NCI-H1092 treated with DMSO at 0.1 percent for 48 hours (cell line): ENCODE measurements at places on chromosomes 4 and X.

DNA sequence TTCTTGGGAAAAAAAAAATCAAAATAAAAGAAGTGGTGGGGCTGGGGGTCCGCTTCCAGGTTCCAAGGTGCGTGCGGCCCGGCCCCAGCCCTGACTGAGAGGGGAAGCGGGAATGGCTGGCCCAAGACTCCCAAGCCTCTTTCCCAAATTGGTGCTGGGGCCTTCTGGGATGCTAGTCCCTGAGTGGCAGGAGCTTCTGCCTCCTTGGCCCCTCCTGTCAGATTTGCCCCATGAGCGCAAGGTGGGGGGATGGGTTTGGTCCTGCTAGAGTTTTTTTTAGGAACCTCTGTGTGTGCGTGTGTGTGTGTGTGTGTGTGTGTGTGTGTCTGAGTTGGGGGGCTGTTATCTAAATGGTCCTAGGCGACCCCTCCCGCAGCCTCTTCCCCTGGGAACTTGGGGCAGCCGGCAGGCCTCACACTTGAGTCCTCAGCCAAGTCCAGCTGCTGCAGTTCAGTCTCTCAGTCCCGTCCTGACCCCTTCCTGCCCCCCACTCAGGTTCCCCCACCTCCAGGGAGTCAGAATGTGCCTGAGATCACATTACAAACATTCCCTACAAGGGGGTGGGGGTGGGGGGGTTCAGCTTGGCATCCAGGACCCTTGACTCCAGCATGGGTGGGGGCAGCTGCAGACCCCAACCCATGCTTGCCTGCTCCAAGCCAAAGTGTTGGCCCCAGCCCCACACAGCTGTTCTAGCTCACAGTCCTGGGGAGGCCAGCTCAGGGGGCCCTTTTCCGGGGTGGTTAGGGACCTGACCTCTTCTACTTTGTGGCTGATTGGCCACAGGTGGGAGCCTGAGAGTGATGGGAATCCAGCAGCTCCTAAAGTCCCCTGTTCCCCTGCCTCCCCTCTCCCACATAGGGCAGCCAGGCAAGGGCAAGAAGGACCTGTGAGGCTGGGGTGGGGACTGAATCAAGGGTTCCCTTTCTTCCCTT is 4.0 kb downstream of the EFNB1 start:
- no peak for DNase-seq

- peak; percentile 43 for DNase-seq
Measured at GRCh38 chr4:6332042-6332668, 62.5 kb downstream of the WFS1 start.

DNA sequence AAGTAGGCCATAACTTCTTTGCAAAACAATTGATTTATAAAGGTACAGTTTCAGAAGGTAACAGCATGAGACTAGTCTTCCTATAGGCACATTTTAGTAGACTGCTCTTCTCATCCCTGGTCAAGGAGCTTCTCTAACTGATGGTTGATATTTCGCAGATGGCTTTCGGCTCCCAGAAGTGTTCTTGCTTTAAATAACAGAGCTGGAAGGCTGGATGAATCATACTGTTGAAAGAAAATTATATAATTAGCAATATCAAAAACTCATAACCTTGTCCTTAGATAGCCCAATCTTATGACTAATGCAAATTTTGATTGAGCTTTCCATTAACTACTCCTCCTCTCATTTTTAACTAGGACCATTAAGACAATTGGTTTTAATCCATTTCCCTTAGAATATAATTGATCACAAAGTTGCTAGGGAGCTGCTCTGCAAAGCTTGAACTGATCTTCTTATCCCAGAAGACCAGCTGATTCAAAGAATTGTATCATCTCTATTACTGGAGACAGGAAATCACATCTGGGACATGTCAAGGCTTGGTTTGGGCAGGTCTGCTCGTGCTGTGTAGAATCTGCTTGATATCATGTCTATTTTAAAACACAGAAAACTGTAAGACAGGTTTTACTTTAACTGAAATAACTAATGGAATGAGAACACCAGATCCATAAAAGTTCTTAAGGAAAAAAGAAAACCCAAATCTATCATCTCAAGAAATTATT is 38.6 kb downstream of the CENPU start:
- DNase-seq: no peak

- no peak for DNase-seq
Measured at GRCh38 chrX:113389846-113390245, 549.2 kb upstream of the AMOT start.

GRCh38 chr4:53483250-53483649 is 105.8 kb downstream of the FIP1L1 start:
- no peak for DNase-seq

DNA sequence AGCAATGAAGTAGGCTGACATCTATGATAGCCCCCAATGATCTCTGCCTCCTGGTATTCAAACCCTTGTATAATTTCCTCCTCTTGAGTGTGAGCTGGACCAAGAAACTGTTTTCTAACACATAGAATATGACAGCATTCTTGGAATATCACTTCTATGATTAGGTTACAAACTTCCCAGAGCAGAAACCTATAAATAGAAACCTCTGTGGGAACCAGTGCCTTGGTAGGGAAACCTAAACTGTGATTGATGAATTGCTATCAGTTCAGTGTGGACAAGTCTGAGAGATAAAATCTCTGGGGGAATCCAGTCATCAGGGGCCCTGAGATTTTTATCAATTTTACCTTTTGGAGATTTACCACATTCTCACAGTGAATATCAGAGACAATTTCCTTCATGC is 756.5 kb upstream of the AGA start:
- DNase-seq: no peak
